Right hindlimb (tissue), 1 donor: ENCODE measurements at places on chromosomes 2 and 18.

- DNase-seq = no peak
These were observed 1696.3 kb upstream of the TMEFF2 start for GRCh38 chr2:193891023-193891422.

GRCh38 chr2:1848599-1848995, 104.3 kb upstream of the PXDN start:
- DNase-seq = no peak

GRCh38 chr2:229416116-229416694, 145.1 kb upstream of the PID1 start:
- DNase-seq = peak; percentile 59

DNA sequence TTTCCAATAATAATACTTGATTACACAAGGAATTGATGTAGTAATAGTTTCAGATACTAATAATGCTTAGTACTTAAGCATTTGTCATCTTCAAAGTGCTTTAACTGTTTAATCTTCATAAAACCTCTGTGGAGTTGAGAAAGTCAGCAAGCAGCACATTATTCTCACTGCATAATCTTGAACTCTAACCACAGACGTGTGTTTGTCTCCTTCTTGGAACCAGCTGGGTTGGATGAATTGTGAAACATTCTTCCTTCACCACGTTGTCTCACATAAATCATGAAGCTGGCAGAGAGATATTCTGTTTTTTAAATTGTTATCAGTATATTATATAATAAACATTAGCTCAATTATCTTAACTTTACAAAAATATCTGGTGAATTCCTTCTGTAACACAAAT, 55.1 kb upstream of the LDAH start:
- no peak for DNase-seq

- peak; percentile 71 for DNase-seq
These were observed 40.8 kb downstream of the ATOH8 start for GRCh38 chr2:85794491-85795121.

DNA sequence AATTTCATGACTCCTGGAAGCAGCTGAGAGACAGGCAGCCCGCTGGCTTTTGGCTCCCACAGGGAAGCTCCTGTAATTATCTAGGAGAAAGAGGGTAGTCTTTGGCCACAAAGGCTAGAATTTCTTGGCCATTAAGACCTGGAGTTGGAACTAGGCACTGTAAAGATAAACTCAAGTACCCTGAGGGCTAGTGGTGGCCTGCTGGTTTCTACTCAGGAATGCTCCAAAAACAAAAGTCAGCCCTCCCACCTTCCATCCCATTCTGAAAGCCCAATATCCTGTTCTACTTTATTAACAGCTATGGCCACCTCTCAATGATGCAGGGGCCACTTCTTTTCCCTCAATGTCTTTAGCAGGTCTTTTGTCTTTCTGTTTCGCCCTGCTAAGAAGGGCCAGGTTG, 34.0 kb upstream of the CYP26B1 start:
- DNase-seq = no peak
